ENCODE measurements at places on chromosomes 11 and 22. TPM values are rescaled to one million over a fixed set of nuclear protein-coding genes. Genes with fewer than 3 reads are reported as not detected.

Gene C11orf21
- 1.9 TPM for polyA plus RNA-seq

DNA sequence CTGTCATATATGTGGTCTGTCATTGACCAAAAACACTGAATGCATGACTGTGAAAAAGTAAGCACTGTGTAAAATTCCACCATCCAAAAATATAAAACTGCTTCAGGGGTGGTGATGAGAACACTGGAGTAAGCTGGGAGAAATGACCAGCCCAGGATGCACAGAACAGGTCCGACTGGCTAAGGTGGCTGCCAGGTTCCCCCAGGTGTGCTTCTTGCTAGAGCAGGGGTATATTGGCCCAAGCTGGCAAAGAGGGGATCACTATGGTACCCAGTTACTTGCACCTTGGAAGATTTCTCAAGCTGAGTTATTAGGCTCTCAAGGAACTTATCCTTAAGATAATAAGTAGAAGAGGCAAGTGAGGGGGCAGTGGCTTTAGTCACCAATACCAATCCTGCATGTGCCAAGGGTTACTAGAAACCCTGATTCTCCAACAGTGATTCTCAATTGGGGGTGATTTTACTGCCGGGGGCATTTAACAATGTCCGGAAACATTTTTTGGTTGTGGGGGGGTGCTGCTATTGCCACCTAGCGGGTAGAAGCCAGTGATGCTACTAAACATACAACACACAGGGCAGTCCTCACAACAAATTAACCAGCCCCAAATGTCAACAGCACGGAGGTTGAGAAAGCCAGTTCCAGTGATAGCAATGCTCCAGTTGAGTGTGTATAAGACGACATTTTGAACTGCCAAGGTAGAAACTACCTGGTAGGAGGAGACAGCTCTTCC is 15.7 kb downstream of the SNU13 start:
- DNase-seq: no peak

- no peak for DNase-seq
Observed at GRCh38 chr11:100984668-100985067, 144.9 kb downstream of the PGR start.

- DNase-seq: no peak
Observed at GRCh38 chr11:120689596-120690275, 178.2 kb downstream of the GRIK4 start.

Data from left lung (tissue), 14 donors.